Skeletal muscle cell (primary cell): ENCODE measurements at places on chromosomes 6 and 20.

- DNase-seq, result no peak
Measured at GRCh38 chr6:130132286-130132701, 90.5 kb downstream of the SAMD3 start.

DNA sequence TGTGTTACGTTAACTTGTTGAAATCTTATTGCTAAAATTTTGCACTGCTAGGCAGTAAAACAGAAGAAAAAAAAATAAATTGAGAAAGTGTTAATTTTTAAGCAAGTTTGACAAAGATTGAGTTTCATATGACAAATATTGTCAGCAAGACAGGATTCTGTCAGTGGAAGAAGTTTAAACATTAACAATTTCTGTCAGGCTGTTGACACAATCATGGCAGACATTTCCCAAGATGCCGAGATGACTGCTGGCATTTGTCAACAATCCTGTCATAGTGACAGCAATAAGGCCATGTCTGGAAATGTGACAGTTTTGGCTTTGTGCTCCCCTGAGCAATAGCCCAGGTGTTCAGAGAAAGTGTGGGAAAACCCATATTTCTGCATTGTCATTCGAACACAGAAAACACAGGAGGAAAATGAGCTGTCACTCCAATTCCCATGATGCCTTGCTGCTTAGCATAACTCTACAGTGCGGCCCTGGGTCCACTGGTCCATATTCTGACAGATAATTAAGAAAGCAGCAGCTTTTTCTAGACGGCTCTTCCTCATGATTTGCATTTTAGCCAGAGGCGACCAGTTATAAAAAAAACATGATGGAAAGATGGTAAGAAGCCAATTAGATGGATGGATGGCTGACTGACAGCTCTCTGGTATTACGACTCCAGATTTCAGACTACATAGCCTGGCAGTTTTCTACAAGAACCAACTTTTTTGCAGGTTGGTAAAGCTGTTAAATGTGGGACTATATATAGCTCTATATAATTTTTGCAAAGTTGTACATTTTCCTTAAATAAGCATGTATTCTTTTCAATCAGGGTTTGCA, 43.6 kb upstream of the DEFB112 start:
- DNase-seq, result no peak

GRCh38 chr20:47355489-47356219, 845 bp downstream of the ZMYND8 start:
- DNase-seq, result no peak

- DNase-seq, result no peak
Measured at GRCh38 chr6:26272171-26272637, 92.8 kb upstream of the BTN3A2 start.

DNA sequence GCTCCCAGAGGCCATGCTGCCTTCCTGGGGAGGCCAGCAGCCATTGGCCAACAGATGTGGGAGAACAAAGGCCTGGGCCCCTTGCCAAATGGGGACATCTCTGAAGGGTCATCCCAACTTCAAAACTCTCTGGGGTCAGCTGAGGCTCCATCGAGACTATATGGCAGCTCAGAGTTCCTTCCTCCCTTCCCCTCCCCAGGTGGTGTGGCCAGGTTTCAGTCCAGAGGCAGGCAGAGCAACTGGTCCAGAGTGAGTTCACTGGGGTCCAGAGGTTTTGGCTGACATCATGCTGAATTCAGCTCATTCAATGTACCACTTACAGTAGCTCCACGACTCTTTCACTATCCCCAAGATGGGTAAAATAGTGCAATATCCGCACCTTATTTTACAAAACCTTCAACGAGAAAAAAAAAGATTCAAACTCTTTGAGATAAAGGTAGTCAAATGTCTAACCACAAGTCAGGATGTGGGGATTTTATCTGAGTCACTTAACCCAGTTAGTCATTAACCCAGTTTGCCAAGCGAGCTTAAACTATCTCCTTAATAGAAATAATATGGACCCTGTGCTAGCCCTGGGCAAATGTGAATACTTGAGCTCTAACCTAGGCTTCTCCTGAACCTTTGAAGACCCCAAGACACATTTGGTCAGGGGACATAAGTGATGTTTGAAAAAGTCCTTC, 108.4 kb upstream of the PLEKHG1 start:
- no peak for DNase-seq

DNA sequence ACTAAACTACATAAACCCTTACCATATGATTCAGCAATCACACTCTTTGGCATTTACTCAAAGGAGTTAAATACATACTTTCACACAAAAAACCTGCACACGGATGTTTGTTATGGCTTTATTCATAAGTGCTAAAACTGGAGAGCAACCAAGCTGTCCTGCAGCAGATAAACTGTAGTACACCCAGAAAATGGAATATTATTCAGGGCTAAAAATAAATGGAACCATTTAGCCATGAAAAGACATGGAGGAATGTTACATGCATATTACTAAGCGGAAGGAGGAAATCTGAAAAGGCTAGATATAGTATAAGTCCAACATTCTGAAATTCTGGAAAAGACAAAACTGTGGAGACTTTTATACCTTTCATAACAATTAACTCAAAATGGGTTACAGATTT, 73.6 kb upstream of the PHACTR3 start:
- no peak for DNase-seq

GRCh38 chr6:133546098-133546497, 304.9 kb downstream of the EYA4 start:
- peak; percentile 45 for DNase-seq

GRCh38 chr6:152603911-152604310, 33.3 kb downstream of the SYNE1 start:
- DNase-seq, result no peak

DNA sequence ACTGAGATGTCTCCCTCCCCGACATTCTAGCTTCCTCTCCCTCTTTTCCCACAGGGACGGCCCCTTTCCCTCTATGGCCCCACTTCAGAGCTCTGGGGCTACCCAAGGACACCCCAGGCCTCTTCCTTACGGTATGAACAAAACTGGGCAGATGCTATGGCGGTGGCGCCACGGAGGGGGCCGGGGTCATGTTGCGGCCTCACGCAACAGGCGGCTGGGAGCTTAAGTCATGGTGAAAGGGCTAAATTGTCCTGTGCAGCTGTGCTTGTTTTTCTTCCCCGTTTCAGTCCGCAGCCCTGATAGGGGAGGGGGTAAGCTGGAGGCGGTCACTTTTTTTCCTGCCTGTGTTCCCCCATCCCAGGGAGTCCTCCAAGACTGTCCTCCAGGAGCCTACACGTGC, 17.6 kb upstream of the KIAA1755 start:
- no peak for DNase-seq

DNA sequence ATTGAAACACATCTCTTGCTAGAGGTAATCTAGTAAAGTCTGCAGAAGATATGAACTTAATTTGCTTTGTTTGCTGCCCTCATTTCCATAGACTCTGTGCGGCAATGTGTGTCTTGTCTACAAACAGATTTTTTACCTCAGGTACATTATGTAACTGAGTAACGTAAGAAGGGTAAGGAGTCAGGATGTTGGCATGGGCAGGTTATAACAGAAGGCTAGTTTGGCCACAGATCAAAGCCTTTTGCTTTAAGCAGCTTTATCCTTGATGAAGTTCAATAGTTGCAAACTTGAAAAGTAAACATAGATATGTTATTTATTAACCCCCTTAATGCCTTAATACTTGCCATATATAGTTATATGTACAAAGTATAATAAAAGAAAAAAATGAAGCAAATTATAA, 391.6 kb upstream of the FKBP1C start:
- DNase-seq, result no peak

- no peak for DNase-seq
Measured at GRCh38 chr6:8086755-8087306, 15.5 kb downstream of the EEF1E1 start.

GRCh38 chr20:19661717-19662636, 96.1 kb upstream of the RIN2 start:
- peak; percentile 32 for DNase-seq

GRCh38 chr6:16446273-16446672, 207.9 kb downstream of the GMPR start:
- no peak for DNase-seq

DNA sequence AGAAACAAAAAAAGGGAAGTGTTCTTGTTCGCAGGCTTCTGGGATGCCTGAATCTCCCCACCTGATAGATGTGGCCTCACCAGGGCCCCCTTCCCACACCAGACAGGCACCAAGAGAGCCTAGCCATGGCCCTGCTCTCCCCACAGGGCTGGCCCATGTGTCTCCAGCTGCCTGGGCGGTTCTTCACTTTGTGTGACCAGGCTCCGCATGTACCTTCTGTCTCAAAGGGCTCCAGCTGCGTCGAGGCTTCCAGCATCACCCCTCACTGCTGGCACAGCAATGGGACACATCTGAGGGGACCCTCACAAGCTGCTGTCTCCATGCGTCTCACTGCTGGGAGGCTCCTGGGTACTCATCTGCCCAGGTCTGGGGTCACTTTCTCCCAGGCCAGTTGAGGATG, 362.9 kb downstream of the ZFAND3 start:
- no peak for DNase-seq

DNA sequence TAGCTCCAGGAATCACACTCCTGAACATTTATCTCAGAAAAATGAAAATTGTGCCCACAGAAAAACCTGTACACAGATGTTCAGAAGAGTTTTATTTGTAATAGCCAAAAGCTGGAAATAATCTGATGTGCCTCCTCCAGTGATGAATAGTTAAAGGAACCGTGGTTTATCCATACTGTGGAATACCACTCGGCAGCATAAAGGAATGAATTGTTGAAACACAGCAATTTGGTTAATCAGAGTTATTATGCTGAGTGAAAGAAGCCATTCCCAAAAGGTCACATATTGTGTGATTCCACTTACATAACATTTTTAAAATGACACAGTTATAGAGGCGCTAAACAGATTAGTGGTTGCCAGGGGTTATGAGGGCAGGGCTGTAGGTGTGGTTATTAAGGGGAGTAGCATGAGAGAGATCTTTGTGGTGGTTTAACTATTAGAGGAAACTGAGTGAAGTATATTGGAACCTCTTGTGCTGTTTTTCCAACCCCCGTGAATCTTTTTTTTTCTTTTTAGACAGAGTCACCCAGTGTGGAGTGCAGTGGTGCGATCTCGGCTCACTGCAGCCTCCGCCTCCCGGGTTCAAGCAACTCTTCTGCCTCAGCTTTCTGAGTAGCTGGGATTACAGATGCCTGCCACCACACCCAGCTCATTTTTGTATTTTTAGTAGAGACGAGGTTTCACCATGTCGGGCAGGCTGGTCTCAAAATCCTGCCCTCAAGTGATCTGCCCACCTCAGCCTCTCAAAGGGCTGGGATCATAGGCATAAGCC, 26.2 kb downstream of the PSMF1 start:
- no peak for DNase-seq

DNA sequence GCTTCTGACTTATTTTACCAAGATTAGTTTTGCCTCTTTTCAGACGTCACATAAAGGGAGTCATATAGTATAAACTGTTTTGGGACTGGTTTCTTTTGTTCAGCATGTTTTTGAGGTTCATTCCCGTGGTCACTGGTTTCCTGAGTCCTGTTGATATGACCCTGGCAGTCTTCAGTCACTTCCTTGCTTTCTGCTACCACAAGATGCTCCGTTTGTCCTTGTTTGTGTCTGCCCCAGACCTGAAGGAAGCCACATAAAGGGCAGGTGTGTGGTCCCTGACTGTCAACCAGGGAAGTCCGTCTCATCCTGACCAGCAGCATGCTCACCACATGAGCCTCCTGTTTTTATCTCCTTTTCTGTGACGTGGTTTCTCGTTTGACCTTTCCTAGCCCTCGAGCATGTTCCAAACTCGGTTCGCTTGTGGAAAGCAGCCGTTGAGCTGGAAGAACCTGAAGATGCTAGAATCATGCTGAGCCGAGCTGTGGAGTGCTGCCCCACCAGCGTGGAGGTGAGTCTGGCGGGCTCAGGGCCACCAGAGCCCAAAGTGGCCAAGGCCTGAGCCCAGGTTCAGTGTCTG, 26.1 kb upstream of the C20orf204 start:
- DNase-seq, result no peak

DNA sequence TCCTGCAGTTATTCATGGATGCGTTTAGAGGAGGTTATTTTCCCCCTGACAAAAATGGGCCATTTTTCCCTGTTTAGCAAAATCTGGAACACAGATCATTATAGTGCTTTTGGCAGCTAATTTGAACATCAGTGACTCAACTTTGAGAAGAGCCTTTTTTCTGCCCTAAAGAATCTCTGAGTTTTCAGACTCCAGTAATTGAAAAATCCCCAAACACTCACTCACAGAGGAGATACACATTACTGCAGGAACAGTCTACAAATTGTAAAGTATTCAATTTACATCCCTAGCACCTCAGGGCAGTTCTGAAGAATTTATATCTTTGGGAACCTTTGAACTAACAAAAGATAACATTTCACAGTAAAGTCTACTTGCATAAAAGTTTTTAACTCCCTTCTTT, 966.6 kb upstream of the SLC35B3 start:
- DNase-seq, result no peak

DNA sequence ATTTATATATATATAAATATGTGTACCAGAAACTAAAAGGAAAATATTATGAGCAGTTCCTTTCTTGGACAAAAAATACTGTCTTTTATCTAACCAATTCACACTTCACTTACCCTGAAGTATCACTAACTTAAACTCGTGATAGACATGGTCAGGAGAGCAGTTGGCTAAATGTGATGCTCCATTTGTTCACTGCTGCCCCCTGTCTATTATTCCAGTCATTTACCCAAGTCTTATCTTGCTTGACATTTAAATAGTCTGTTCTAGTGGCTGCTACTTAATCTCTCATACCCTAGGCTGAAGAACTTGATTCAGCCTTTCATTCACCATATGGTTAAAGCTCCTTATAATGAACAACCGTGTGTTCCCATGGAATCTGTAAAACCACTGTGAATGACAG, 789.6 kb upstream of the EYS start:
- DNase-seq, result no peak
